ENCODE measurements at places on chromosomes 1 and 21.

GRCh38 chr1:105865546-105865945 lies 1190.9 kb upstream of the PRMT6 start:
- DNase-seq = no peak

DNA sequence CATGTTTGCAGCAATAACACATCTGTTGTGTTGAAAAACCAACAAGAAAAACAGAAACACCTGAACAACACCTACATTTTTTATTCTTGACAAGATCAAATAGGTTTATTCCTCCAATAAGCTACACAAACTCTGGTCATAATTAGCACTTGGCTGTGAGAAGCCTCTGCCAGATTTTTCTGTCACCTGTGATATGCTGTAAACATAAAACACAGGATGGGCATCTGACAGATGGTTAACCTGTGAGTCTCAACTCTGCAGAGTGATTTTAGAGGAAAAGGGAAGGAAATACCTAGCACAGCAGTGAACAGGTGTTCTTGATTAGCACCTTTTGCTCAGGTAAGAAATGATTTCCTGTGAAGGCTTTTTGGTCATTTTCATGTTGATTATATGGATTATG lies 175.4 kb upstream of the COA6 start:
- no peak for DNase-seq

DNA sequence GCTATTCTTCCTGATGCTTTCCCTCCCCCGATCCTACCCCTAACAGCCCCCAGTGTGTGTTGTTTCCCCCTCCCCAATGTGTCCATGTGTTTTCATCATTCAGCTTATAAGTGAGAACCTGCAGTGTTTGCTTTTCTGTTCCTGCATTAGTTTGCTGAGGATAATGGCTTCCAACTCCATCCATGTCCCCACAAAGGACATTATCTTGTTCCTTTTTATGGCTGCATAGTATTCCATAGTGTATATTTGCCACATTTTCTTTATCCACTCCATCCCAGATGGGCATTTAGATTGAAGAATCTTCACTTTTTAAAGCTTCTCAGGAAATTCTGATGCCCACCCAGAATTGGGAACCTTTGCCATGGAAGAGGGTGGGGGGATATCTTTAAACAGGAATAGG lies 19.0 kb upstream of the SLC2A1 start:
- DNase-seq = no peak

GRCh38 chr1:220441211-220441610 lies 86.7 kb upstream of the MARK1 start:
- DNase-seq = no peak

DNA sequence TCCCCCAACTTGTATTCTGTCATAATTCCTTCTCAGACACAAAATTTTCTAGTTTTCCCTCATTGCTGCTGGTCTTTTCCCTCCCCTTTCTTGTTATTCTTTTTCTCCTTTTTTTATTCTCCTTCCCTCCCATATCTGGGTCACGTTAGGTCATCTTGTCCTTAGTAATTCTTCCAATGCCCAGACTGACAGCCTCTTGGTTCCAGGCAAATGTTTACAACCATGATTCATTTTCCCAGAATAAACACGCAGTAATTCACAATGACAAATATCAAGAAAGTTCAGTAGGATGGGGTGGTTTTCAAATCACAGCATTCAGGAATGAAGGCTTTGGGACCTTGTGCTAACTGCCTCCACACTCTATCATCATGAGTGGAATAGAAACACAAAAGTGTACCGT lies 25.2 kb downstream of the NHLH2 start:
- DNase-seq = no peak

- peak; percentile 89 for DNase-seq
These were observed 438 bp upstream of the MIA3 start for GRCh38 chr1:222617367-222617951.

- no peak for DNase-seq
These were observed 8.9 kb upstream of the RBM34 start for GRCh38 chr1:235169986-235170385.

DNA sequence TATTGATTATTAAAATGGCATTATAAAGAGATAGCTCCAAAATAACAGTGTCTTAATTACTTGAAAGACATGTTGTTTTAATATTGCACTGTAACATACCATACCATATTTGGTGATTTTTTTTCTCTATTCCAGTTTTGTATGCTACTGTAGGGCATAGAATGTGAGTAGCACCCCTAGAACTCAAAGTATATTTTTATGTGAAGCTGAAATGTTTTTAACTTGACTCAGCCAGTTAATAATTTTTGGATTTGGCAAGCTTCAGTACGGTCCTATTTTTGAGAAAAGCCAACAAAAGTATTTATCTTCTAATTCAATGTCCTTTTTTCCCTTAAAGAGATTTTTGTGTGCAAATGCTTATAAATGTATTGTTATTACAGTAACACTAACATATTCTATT lies 593.8 kb downstream of the USP25 start:
- DNase-seq = no peak

DNA sequence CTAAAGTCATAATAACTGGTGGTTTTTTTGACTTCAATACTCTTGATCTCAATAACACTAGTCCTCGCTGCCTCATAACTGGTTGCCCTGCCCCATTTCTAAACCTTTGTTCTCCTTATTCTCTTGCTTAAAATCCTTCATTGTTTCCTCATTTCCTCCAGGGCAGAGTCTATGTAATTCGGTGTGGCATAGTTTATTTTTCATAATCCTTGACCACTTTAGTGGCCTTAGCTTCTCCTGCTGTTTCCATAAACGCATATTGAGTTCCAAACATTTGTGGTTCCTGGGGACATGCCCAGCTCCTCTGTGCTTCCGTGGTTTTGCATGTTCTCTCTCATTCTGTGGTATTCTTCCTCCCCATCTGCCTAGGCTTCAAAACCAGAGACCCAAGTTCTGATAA lies 19.0 kb upstream of the TLCD4 start:
- DNase-seq = no peak

DNA sequence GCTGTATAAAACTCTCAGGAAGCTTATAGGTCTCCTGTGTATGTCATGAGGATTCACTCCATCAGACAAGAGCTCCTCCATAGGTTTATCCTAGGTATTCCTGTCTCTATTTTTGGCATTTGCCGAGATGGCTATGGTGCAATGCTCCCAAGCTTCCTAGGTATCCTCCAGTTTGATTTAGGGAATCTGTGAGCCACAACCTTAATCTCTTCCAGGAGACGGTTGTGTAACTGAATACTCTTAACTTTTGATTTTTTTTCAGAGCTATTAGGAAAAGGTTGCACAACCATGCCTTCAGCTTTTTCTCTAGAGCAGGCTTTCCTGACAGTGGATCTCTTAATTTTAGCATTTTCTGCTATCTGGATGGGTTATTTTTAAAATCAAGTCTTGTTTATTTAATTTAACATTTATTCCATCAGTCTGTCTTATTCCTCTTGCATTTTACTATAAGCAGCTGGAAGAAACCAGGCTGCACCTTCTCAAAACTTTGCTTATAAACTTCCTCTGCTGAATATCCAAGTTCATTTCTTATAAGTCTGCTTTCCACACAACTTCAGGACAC lies 69.4 kb upstream of the BACE2 start:
- no peak for DNase-seq

- DNase-seq = no peak
These were observed 140.1 kb upstream of the NFIA start for GRCh38 chr1:60942291-60942690.

- DNase-seq = no peak
These were observed 241.8 kb downstream of the TRABD2B start for GRCh38 chr1:47755101-47755990.

- DNase-seq = no peak
These were observed 12.8 kb downstream of the PMVK start for GRCh38 chr1:154923695-154924094.

DNA sequence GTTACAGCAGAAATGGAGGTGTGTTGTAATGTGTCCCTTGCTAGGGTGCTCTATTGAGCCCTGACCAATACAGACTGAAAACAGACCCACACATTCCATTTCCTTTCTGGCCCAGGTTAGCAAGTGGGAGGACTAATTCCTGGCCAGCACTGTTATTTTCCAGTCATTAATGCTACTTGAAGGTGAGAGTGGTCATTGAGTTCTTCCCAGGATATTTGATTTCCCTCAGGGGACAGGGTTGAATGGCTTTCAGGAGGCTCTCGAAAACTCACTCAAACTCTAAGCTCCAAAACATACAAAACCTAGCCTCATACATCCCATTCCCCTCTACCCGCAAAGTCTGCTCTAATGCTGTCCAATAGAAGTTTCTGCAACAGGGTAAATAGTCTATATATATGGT lies 6.2 kb downstream of the LRRC52 start:
- DNase-seq = no peak

DNA sequence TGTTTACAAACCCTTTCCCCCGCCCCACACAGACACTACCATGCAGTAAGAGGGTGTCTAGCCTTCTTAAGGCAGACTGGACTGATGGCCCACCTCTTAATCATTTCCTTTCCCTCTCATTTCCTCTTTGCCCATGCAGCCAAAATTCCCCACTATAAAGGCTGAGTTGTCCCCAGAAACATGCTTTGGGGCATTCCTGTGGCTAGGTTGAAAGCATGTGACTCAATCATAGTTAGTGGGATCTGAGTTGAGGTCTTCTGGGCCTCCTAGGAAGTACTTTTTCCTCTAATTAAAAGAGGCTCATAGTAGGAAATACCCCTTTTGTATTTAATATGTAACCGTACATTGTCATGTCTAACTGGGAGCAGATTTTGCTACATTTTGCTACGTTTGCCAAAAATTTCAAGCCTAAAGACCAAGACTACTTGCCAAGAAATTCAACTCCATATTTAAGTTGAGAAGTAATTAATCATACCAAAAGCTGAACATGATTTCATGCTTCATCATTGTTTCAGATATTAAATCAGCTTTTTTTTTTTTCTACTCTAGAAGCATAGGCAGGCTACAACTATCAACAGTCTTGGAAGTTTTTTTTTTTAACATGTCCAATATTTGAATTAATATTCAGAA lies 174.7 kb downstream of the ADGRL4 start:
- peak; percentile 89 for DNase-seq

GRCh38 chr1:212286556-212287131 lies 1.4 kb downstream of the PPP2R5A start:
- DNase-seq = no peak

GRCh38 chr1:233112186-233113008 lies 162.0 kb downstream of the NTPCR start:
- no peak for DNase-seq

- DNase-seq = no peak
These were observed 8.9 kb downstream of the KCNAB2 start for GRCh38 chr1:6054596-6054995.

GRCh38 chr1:147072482-147073432 lies 99.5 kb downstream of the PRKAB2 start:
- no peak for DNase-seq

GRCh38 chr1:234925440-234926263 lies 203.0 kb downstream of the TOMM20 start:
- DNase-seq = peak; percentile 99

DNA sequence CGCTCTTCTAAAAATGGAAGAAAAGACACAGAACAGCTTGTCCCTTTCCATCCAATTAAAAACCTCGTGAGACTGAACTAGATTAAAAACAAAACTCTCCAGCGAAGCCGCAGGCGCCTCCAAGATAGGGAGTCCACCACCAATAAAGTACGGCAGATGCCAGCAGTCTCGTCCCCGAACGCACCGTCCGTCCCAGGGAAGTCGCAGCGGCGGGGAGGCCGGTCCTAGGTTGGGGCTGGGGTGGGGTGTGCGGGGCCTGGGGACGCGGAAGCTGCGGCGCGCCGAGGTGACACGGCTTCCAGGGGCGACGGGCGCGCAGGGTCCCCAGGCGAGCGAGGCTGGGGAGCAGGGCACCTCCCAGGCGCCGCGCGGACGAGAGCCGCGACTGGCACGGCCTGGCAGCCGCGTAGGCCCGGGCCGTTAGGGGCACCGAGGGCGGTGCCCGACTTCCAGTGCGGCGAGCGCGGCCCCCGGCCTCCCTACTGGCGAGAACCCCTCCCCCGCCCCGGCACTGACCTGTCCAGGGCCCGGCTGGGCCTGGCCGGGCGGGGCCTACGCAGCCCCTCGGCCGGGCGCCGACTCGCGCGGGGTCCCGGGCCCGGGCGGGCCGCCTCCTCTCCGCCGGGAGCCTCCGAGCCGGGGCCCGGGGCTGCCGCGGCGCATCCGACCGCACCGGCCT lies 28.3 kb upstream of the A3GALT2 start:
- no peak for DNase-seq

DNA sequence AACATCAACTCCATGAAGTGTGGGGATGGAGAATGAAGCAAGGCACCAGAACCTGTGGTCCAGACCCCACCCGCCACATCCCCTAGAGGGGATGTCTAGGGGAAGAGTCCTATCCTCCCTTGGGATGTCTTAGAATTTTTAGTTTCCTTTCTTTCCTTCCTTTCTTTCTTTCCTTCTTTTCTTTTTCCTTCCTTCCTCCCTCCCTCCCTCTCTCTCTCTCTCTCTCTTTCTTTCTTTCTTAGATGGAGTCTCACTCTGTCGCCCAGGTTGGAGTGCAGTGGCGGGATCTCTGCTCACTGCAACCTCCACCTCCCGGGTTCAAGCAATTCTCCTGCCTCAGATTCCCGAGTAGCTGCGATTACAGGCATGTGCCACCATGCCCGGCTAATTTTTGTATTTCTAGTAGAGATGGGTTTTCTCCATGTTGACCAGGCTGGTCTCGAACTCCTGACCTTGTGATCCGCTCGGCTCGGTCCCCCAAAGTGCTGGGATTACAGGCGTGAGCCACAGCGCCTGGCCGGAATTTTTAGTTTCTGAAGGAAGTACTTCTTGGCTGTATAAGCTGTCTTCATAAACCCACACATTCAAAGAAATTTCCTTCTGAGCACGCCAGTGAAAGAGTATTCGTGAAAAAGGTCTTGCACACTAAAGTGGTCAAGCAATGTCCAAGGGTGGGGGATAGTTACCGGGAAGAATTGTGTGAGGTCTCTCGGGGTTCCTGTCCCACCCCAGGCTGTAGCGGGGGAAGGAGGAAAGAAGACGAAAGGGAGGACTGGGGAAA lies 20.8 kb upstream of the LEFTY2 start:
- no peak for DNase-seq

DNA sequence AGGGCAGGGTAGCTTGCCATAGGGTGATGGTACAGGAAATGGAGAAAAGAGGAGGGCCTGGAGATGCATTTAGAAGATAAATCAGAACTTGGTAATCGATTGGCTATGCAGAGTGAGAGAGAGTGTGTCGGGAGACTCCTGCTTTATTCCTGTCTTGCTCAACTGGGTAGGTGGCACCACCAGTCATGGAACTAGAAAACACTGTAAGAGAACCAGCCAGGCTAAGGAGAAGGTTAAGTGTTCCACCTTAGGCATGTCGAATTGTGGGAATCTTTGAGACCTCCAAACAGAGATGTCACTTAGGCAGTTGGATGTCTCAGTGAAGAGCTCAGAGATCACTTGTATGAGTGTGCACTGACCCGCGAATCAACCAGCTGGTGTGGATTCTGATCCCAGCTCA lies 28.7 kb upstream of the RD3 start:
- no peak for DNase-seq

DNA sequence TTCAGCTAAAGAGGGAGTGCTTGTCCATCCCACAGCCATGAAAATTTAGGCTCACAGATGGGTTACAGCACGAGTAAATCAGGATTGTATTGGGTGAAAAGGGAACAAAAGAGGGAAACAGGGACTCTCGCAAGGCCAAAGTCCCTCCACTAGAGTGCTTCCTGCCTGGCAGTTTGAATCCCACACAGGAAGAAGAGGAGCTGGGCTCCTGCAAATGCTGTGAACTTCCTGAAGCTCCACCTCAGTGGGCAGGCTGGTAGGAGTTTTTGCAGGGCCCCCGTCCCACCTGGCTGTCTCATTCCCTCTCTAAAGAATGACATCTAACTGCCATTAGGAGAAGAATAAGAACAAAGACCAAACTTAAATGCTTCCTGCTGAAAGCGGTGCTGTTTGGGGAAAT lies 712.0 kb upstream of the PRMT6 start:
- no peak for DNase-seq

GRCh38 chr1:69172003-69173000 lies 395.4 kb upstream of the LRRC7 start:
- DNase-seq = no peak

Data from BJ (cell line).